ENCODE measurements at places on chromosomes 13 and 19.

DNA sequence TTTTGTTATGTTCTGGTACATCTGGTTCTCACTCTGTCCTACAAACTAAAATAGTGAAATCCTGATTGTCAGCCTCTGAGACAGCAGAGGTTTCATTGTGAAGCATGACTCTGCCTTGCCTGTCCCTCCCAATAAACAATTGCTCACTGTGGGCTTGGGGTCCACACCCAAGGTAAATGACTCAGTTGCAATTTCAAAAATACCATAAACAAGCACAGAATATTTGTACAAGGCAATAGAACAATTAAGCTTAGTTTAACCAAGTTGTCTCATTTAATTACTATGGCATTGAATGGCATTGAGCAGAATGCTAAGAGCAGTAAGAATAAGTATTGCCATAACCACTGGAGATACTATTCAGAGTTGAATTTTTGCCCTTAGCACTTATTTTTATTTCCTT is 353.6 kb downstream of the SPRY2 start:
- H3K4me3 ChIP-seq: no peak overlapping the region
- no peak for DNase-seq
- H3K4me1 ChIP-seq: no peaks in the 10 kb centered on the region
- H3K36me3 ChIP-seq: peaks cover 4% of the 10 kb centered on the region
- no peak overlapping the region for H3K27ac ChIP-seq

- no peak overlapping the region for H3K27ac ChIP-seq
- peaks cover 23% of the 10 kb centered on the region for H3K4me1 ChIP-seq
- DNase-seq: no peak
- H3K36me3 ChIP-seq: no peaks in the 10 kb centered on the region
- H3K4me3 ChIP-seq: no peak overlapping the region
- H3K27me3 ChIP-seq: peaks cover 8% of the 10 kb centered on the region
Observed at GRCh38 chr19:3096902-3097326, 2.8 kb downstream of the GNA11 start.

DNA sequence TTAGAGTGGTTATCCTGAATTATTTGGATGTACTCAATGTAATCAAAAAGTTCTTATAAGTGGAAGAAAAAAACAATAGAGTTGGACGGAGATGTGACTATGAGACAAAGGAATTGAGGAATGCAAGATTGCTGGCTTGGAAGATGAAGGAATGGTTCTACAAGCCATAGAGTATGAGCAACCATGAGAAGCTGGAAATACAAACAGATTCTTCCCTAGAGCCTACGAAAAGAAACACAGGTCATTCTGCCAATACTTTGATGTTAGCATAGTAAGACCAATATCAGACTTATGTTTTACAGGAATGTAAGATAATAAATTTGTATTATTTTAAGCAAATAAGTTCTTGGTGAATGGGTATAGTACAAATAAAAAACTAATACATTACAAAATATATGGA is 249.2 kb downstream of the DIAPH3 start:
- H3K27me3 ChIP-seq: no peaks in the 10 kb centered on the region
- no peak for DNase-seq
- H3K36me3 ChIP-seq: no peaks in the 10 kb centered on the region
- H3K4me1 ChIP-seq: no peaks in the 10 kb centered on the region
- no peak overlapping the region for H3K4me3 ChIP-seq
- H3K27ac ChIP-seq: no peak overlapping the region

DNA sequence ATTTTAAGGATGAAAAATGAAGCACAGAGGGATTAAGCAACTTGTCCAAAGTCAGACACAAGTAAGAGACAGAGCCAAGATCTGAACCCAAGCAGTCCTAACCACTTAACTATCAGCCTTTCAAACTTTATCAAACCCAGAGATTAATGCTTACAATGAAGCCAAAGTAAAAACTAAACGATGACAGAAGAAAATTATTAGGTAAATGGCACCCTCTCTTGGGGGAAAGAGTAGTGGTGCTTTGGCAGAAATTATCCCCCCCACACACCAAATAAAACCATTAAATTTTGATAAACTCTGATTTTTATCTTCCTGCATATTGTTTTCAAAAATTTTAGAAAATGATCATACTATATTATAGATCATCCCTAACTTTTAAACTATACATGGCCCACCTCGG is 329.2 kb downstream of the SLC7A1 start:
- peaks cover 8% of the 10 kb centered on the region for H3K36me3 ChIP-seq
- H3K27me3 ChIP-seq: peaks cover 6% of the 10 kb centered on the region
- no peak overlapping the region for H3K4me3 ChIP-seq
- DNase-seq: no peak
- peaks cover 6% of the 10 kb centered on the region for H3K4me1 ChIP-seq

GRCh38 chr13:80469105-80469852 is 128.4 kb upstream of the SPRY2 start:
- H3K4me3 ChIP-seq: no peak overlapping the region
- no peak for DNase-seq
- H3K27ac ChIP-seq: no peak overlapping the region
- peaks cover 1% of the 10 kb centered on the region for H3K27me3 ChIP-seq

DNA sequence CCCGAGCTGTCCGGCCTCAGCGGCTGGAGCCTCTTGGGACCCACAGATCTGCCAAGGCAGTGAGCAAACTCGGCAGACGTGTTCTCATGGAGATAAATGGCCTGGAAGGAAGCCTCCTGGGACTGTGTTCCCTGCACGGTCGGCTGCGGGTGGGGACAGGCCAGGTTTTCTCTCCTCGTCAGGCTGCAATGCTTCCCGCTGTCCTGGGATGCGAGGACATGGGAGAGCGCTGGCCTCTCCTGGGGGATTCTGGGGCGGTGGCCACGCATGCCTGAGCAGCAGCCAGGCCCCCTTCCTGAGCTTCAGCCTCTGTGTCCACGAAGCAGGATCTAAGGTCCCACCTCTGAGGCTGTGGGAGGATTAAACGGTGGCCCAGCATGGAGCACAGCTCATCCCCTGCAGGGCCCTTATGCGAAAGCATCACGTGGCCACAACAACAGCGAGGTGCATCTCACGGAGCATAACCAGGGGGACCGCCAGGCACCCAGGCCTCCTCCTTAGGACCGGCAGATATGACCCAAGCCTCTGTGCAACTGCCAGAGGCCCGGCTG is 21.2 kb upstream of the C13orf46 start:
- peaks cover 7% of the 10 kb centered on the region for H3K27me3 ChIP-seq
- H3K36me3 ChIP-seq: peaks cover 2% of the 10 kb centered on the region
- no peak overlapping the region for H3K27ac ChIP-seq

DNA sequence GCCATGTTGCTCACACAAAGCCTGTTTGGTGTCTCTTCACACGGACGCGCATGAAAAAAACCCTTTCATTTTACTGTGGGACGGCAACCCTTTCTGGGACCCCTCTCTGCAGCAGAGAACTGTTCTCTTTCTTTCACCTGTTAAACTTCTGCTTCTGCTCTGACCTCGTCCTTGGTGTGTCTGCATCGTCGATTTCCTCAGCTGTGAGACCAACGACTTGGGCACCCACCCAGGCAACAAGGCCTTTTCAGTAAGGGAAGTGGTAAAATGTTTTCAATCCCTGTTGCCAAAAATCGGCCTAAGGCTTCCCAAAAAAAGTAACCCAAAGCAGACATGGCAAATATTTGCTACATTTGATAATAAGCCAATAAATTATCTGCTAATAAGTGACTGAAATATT is 515.3 kb downstream of the IRS2 start:
- no peak overlapping the region for H3K27ac ChIP-seq
- no peaks in the 10 kb centered on the region for H3K36me3 ChIP-seq
- peaks cover 9% of the 10 kb centered on the region for H3K4me1 ChIP-seq
- peaks cover 5% of the 10 kb centered on the region for H3K27me3 ChIP-seq
- no peak for DNase-seq
- H3K4me3 ChIP-seq: no peak overlapping the region

GRCh38 chr13:99041337-99041736 is 63.5 kb upstream of the DOCK9 start:
- H3K4me3 ChIP-seq: no peak overlapping the region
- no peak overlapping the region for H3K27ac ChIP-seq
- H3K36me3 ChIP-seq: no peaks in the 10 kb centered on the region
- no peak for DNase-seq
- H3K27me3 ChIP-seq: peaks cover 4% of the 10 kb centered on the region

GRCh38 chr19:48878196-48879024 is 6.2 kb downstream of the PPP1R15A start:
- peaks cover 24% of the 10 kb centered on the region for H3K36me3 ChIP-seq
- peaks cover 16% of the 10 kb centered on the region for H3K4me1 ChIP-seq
- DNase-seq: no peak
- H3K27ac ChIP-seq: no peak overlapping the region
- no peak overlapping the region for H3K4me3 ChIP-seq

- DNase-seq: peak; percentile 52
- no peaks in the 10 kb centered on the region for H3K4me1 ChIP-seq
- no peak overlapping the region for H3K27ac ChIP-seq
- H3K27me3 ChIP-seq: peaks cover 30% of the 10 kb centered on the region
- no peak overlapping the region for H3K4me3 ChIP-seq
Observed at GRCh38 chr19:55447421-55448174, 4.5 kb upstream of the SHISA7 start.

DNA sequence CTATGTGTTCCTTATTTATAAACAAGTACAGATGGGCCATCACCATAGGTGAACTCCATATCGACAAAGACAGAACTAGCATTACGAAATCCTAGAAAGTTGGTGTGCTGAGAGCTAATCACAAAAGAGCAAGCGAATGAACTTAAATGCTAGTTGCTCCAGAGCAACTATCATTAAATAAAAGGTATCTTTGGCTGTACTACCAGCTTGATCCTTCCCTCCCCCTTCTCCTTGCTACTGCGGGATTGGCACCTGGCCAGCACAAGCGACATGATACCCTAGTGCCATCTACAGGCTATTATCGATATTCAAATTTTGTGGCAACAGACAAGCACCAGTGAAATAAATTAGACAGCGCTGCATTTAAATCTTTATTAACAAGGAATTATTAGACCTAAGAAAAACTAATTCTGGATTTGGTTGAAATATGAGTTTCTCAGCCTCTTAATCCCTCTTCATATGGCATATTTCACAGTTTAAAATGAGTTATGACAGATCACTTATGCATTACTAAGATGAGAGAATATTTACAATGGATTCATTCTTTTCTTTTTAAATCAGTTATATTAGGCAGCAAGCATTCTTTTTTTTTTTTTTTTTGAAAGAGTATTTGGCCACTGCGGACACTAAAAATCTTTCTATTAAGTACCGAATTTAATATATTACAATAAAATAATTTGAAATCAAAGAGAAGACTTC is 5.8 kb downstream of the PCDH9 start:
- H3K4me3 ChIP-seq: peak overlapping the region; percentile 77
- H3K4me1 ChIP-seq: peaks cover 27% of the 10 kb centered on the region
- DNase-seq: peak; percentile 68
- H3K27ac ChIP-seq: peak overlapping the region; percentile 25
- no peaks in the 10 kb centered on the region for H3K27me3 ChIP-seq

GRCh38 chr19:16266586-16266942 is 58.1 kb upstream of the KLF2 start:
- no peak overlapping the region for H3K27ac ChIP-seq
- H3K4me1 ChIP-seq: no peaks in the 10 kb centered on the region
- DNase-seq: no peak
- H3K36me3 ChIP-seq: no peaks in the 10 kb centered on the region
- no peak overlapping the region for H3K4me3 ChIP-seq
- peaks cover 4% of the 10 kb centered on the region for H3K27me3 ChIP-seq

GRCh38 chr13:50626101-50626547 is 217.4 kb downstream of the DLEU7 start:
- no peak overlapping the region for H3K27ac ChIP-seq
- H3K4me1 ChIP-seq: no peaks in the 10 kb centered on the region
- no peaks in the 10 kb centered on the region for H3K27me3 ChIP-seq
- no peak overlapping the region for H3K4me3 ChIP-seq
- no peaks in the 10 kb centered on the region for H3K36me3 ChIP-seq

DNA sequence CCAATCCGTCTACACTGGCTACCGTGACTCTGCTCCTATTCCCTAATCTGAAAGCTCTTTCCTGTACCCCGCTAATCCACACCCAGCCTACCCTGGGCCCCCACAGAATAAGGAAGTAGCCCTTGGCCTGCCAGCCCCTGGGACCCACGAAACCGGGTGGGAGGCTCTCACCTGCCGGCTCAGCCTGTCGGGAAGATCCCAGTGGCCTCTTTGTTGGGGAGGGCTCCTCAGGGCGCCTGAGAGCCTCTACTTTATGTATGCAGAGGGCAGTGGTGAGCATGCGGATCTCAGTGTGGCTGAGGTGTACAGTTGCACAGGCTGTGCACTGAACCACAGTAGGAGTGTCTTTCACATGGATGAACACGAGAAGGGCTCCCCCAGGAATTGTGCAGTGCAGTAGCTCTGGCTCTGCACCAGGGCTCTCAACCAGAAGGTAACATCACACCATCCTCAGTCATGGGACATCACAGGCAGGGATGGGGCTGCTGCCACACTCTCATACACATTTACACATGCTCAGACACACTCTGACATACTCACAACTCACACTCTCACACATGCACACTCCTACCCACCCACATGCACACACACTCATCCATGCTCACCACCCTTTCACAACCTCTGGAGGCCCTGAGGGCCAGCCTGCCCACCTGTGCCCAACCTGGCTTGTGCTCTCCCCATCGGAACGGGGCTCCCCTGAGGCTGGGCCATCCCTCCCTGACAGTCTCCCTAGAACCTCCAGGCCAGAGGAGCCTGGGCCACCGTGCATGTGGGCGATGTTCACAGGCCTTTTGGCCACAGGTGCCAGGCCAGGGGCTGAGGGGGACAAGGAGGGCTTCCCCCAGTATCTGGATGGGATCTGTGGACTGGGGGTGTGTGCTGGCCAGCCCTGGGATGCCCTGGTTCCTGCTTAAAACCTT is 135.0 kb downstream of the URI1 start:
- peak; percentile 9 for DNase-seq
- H3K36me3 ChIP-seq: no peaks in the 10 kb centered on the region
- no peak overlapping the region for H3K27ac ChIP-seq
- peaks cover 5% of the 10 kb centered on the region for H3K27me3 ChIP-seq
- H3K4me3 ChIP-seq: no peak overlapping the region

GRCh38 chr19:35006342-35006998 is 6.3 kb downstream of the GRAMD1A start:
- no peak for DNase-seq
- no peaks in the 10 kb centered on the region for H3K36me3 ChIP-seq
- peak overlapping the region; percentile 39 for H3K27ac ChIP-seq
- H3K27me3 ChIP-seq: peaks cover 10% of the 10 kb centered on the region
- peaks cover 17% of the 10 kb centered on the region for H3K4me1 ChIP-seq
- H3K4me3 ChIP-seq: peak overlapping the region; percentile 9

GRCh38 chr13:111284565-111284964 is 35.9 kb upstream of the TEX29 start:
- no peak for DNase-seq
- H3K36me3 ChIP-seq: peaks cover 5% of the 10 kb centered on the region
- peaks cover 6% of the 10 kb centered on the region for H3K27me3 ChIP-seq
- peaks cover 2% of the 10 kb centered on the region for H3K4me1 ChIP-seq

DNA sequence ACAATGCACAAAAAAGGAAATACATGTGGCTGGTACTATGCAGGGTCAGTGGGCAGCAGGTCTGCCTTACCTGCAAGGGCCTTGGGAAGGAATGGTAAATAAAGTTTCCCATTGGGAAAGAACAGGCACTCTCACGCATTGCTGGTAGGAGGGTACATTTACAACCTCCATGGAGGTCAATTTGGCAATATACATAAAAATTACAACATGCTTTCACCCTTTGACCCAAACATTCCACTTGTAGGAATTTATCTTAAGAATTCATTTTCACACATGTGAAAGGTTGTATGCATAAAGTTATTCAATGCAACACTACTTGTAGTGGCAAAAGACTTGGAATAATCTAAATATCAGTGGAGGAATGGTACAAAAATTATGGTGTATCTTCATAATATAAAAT is 216.4 kb downstream of the DLEU7 start:
- DNase-seq: no peak
- no peaks in the 10 kb centered on the region for H3K4me1 ChIP-seq
- H3K27me3 ChIP-seq: no peaks in the 10 kb centered on the region
- no peak overlapping the region for H3K27ac ChIP-seq
- H3K36me3 ChIP-seq: no peaks in the 10 kb centered on the region

Data from glutamatergic neuron (in vitro differentiated cells).